Lung (tissue), 17 donors: ENCODE measurements at places on chromosomes 3 and 15.

DNA sequence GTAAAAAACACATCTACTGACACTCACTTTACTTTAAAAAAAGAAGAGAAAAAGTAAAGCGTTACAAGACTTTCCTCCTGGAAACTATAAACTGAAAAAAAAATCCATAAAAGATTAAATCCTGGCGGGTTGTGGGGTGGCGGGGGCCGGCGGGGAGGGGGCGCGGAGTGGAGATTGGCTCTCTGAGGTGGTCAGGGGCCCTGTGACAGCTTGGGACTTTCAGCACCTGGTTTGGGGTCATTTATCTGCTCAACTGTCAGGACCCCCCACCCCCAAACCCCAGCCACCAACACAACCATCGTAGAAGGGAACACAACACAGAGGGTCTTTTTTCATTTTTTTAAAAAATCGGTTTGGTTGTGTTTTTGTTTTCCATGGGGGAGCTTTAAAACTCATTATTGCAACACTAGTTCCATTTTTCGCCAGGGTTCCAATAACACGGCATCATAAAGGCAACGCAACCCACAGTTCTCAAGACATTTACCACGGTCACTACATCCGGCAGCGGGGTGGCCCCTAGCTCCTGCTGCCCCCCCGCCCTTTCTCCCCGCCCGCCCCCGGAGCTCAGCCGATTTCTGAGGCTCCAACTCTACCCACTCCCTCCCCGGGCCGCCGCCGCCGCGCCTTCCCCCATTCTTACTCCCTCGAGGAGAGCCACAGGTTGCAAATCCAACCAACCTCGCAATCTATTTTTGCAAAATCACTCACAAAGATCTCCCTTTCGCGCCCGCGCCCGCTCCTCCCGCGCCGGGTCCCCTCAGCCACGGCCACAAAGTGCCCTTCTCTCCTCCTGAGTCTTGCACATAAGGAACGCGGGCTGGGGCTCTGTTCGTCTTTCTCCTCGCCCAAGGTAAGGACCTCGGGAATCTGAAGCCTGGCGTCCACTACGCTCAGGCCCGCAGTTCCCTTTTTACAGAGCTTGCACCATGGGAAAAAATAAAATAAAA, 1.8 kb downstream of the BCL6 start:
- H3K4me3 ChIP-seq: peak overlapping the region; percentile 78
- peaks cover 4% of the 10 kb centered on the region for H3K4me1 ChIP-seq
- no peaks in the 10 kb centered on the region for H3K36me3 ChIP-seq
- no peaks in the 10 kb centered on the region for H3K27me3 ChIP-seq

DNA sequence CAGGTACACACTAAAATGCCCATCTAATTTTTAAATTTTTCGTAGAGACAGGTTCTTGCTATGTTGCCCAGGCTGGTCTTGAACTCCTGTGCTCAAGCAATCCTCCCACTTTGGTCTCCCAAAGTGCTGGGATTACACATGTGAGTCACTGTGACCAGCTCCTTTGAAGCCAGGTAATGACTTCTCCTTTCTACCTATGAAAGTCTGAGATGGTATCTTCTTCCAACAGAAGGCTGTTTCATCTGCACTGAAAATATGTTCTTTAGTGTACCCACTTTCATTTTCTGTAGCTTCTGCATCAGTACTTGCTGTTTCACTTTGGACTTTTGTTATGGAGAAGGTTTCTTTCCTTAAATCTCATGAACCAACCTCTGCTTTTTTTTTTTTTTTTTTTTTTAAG, 8.8 kb downstream of the OIP5 start:
- H3K4me3 ChIP-seq: no peak overlapping the region
- DNase-seq: no peak
- no peaks in the 10 kb centered on the region for H3K36me3 ChIP-seq
- no peak overlapping the region for H3K27ac ChIP-seq
- no peaks in the 10 kb centered on the region for H3K27me3 ChIP-seq

DNA sequence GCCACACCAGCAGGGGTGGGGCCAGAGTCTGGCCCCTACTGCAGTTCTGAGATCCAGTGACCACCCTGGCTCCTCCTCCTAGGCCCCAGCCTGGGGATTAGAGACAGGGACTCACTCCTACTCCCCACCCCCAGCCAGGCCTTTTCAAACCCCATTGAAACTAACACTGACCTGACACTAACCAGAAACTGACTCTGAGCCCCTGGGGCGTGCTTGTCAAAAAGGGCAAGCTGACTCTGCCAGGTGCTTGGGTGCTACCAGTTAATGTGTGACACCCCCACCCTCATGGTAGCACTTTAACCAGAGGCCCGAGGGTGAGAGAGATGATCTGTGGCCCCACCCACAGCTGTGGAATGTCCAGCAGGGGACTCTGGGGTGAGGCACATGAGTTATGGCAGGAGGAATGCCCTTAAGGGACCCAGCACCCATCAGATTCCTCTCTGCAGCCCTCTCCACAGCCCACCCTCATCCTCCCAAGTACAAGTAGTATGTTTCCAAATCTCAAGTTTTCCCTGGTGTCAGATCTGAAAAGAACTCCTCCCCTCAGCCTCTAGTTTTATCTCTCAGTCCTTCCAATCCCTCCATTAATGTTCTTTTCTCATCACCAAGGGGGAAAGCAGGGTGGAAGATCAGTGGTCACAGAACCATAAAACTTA, 1.4 kb downstream of the PTH1R start:
- no peaks in the 10 kb centered on the region for H3K27me3 ChIP-seq
- DNase-seq: peak; percentile 50
- H3K27ac ChIP-seq: no peak overlapping the region
- H3K4me3 ChIP-seq: no peak overlapping the region
- H3K36me3 ChIP-seq: peaks cover 3% of the 10 kb centered on the region

DNA sequence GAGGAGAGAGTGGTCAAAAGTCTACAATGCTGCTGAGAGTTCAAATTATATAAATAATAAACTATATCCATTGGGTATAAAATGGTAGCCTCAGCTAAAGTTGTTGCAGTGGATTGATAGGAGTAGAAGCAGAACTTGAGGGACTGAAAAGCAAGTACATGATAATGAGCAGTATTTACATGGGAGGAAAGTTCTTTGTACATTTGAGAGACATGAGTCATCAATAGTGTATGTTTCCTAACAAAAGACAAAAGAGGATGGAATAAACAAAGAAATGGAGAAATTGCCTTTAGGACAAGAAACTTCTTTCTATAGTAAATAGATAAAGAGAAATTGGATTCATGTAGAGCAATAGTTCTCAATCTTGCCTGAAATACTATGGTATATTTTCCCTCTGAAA, 110.0 kb upstream of the PLSCR5 start:
- no peak overlapping the region for H3K27ac ChIP-seq
- no peak for DNase-seq
- H3K27me3 ChIP-seq: no peaks in the 10 kb centered on the region

GRCh38 chr15:94460624-94461023, 229.3 kb downstream of the MCTP2 start:
- H3K27ac ChIP-seq: no peak overlapping the region
- H3K4me1 ChIP-seq: no peaks in the 10 kb centered on the region
- H3K4me3 ChIP-seq: no peak overlapping the region
- H3K27me3 ChIP-seq: no peaks in the 10 kb centered on the region
